Stimulated activated effector memory CD8-positive, alpha-beta T cell treated with anti-CD3 and anti-CD28 coated beads, Interleukin-12 subunit alpha, Interleukin-12 subunit beta, amount 100 ng/mL, for 72 hours (primary cell): ENCODE measurements at places on chromosomes 1 and 21.

DNA sequence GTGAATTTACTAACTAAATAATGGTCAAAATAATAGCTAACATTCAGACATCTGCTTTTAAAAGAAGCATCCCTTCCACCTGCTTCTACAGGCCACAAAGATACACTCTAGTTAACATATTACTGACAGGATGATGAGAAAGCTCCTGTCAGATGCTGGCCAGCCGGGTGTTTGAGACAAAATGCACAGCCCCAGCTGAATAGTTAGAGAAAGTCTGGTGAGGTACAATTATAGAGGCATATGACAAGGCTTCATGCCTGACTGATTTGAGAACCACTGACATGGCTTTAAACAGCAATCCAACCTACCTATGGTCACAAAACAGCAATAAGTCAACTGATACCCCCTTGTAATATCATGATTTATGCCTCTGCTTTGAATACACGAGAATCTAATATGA, 137.0 kb downstream of the DENND1B start:
- DNase-seq, result no peak

DNA sequence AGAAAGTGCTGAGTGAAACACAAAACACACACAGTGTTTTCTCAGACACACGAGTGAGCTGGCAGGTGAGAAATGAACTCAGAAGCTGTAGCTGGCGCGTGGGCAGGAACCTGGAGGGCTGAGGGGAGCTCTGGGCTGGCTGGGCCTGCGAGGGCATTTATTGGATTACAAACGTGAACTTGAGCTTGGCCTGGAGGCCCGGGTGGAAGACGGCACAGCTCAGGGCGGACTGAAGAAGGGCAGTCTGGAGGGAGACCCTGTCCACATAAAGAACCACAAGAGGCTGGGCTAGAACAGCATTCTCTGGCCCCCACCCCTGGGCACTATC, 52.1 kb upstream of the ADARB1 start:
- no peak for DNase-seq

GRCh38 chr1:101298663-101299062, 61.8 kb downstream of the S1PR1 start:
- DNase-seq, result no peak

- DNase-seq, result no peak
Observed at GRCh38 chr1:42587753-42588152, 70.5 kb upstream of the PPIH start.

DNA sequence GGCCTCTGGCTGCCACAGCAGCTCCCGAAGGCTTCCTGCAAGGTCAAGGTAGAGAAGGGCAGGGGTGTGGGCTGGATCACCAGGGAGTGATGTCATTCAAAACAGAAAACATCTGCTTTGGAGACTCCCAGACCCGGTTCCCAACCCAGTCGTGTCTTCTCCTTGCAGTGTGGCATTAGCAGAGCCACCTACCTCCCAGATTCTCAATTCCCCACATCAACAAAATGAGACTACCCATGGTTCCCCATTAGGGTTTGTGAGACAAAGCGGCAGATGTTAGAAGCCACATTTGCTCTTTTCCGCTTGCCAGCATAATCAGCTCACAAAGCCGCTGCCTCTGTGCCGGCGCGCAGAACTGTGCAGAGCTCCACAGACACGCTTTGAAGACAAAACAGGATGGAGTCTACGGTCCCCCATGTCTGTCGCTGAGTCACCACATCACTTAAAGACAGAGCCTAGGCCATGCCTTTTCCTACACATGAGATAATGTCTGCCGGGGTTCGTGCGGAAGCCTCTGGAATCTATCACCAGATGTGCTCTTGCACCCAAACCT, 12.5 kb downstream of the KIF17 start:
- no peak for DNase-seq

DNA sequence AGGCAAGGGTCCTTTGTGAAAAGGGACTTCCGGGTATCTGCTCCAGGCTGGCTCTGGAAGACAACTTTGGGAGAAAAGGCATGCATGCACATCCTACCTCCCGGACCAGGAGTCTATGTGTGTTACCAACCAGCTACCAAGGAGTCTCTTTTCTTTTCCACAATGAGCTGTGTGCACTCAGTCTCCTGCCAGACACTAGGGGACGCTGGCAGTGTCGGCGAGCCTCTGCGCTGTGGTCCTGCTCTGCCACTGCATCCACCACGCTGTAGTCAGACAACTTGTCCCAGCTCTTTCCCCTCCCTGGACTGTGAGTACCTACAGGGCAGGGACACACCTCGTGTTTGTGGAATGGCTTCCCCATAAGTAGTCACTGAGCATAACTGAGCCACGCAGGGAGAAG, 5.1 kb upstream of the SSR2 start:
- DNase-seq, result peak; percentile 55

GRCh38 chr1:202146993-202147392, 2.5 kb upstream of the ARL8A start:
- no peak for DNase-seq

- DNase-seq, result no peak
Observed at GRCh38 chr1:156627313-156627880, 8.2 kb downstream of the HAPLN2 start.

- no peak for DNase-seq
Observed at GRCh38 chr21:22965455-22966135, 1967.4 kb downstream of the NCAM2 start.

DNA sequence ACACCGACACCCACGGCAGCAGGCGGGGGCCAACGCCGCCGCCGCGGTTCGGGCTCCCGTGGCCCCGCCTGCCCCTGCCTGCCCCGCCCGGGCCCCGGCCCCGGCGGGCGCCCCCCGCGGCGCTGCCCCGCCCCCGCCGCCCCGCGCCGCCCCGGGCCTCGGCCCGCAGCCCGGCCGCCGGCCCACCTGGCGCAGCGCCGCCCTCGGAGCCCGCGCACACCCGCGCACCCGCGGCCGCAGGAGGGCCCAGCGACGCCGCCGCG, at the start of gene WNT3A:
WNT3A (plus strand) TSS at position 213 of the 263 bp plus-strand sequence. CDS start 131 bp downstream, outside the sequence.
- no peak for DNase-seq

GRCh38 chr1:85734931-85735330, 26.7 kb upstream of the ZNHIT6 start:
- no peak for DNase-seq

- DNase-seq, result no peak
Observed at GRCh38 chr1:200172311-200172710, 144.8 kb downstream of the NR5A2 start.

- no peak for DNase-seq
Observed at GRCh38 chr21:17340081-17340480, 172.8 kb upstream of the CXADR start.

DNA sequence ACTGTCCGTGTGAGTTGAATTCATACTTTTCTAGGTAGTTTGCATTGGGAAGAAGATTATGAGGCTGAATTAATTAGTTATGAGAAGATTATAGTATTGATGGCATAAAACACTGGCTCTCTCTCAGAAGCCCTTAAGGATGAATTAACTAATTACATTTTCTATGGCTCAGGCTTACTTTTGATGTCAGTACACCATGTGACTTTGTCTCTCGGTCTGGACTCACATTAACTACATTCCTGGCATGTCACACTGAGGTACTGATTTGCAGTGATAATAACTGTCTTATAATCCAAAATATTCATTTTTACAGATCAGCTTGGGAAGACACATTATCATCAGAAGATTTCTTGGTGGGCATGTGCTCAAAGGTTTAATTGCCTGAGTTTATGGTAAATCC, 362.2 kb downstream of the ZP4 start:
- no peak for DNase-seq

GRCh38 chr1:220441211-220441610, 86.7 kb upstream of the MARK1 start:
- DNase-seq, result no peak
